ENCODE measurements at places on chromosomes 1 and 21.

GRCh38 chr1:44512313-44512885 is 107.3 kb downstream of the RNF220 start:
- no peak for DNase-seq

- no peak for DNase-seq
Measured at GRCh38 chr1:7642781-7643529, 128.1 kb upstream of the VAMP3 start.

DNA sequence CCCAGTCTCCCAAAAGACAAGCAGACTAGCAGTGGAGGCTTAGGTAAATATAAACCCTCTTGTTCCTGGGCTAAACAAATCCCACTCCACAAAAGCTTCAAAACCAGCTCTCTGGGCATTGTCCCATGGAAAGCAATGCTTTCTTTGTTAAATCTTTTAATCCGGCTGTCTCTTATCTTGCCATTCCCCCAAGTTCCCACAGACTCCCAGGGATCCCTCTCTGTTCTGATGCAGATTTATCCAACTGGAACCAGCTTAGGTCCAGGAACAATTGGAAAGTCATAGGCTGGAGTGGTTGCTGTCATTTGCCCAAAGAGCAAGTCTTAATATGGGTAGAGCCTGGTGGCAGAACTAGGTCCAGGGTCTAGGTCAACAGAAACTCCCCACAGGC is 110.1 kb upstream of the ATP1A1 start:
- DNase-seq: no peak

- DNase-seq: no peak
Measured at GRCh38 chr1:222043444-222044292, 301.8 kb upstream of the DUSP10 start.

- DNase-seq: no peak
Measured at GRCh38 chr1:33275195-33275594, 18.9 kb downstream of the ZNF362 start.

DNA sequence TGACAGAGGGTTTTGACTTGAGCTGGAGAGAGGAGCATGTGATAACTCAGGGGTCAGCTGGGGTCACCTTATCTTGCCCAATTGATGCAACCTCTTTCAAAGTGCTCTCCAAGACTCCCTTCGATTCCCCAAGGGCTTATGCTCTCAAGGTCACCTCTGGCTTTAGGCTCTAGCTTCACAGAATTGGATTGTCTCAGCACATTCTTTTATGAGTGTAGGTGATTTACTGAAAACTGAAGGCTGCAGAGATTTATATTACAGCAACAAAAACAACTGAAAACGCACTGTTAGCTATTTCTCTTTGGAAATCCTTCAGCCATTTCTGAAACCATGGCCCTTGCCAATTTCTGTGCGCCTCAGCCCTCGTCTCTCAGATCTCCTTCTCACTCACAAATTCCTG is 34.5 kb upstream of the MAP1LC3C start:
- DNase-seq: no peak

DNA sequence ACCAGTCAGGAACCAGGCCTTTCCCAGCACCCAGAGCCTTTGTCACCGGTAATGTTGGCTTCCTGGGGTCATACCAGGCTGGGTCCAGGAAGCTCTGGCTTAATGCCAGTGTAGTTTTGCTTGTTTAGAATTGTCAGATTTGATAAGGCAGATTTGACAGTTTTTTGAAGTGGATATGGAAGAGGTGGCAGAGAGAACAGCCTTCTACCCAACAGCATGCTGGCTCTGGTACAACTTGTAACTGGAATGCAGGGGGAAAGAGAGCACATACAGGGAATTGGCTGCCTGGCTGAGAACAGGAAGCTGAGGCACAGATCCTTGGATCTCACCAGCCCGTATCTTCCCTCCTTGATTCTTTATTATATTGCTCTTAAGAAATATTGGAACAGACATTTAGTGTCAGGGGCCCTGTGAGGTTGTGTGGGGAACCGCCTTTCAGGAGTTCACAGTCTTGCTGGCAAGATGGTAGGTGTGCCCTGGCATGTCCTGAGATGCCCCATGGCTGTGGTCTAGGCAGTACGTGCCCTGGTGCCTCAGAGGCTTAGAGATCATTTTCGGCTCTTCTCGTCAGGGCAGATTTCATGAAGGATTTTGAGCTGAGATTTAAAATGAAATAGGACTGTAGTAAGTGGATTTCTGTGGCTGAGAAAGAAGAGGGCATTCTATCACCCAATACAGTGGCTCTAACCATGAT is 227.0 kb downstream of the PBX1 start:
- no peak for DNase-seq

DNA sequence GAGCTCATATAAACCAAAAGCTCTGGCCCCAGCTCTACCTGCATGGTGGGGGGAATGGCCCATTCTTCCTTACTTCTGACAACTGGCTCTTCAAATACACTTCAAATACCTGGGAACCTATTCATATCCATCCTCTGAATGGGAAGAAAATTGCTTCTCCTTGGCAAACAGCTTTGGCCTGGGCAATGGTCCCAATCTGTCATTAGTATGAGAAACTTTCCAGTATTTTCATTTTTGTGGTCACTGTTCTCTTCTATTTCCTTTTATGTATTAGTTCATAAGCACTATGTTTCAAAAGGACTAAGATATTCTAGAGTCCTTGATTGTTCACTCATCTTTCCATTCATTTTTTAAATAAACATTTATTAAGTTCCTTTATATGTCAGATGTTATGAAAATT is 5.2 kb upstream of the HSD3B2 start:
- DNase-seq: no peak

DNA sequence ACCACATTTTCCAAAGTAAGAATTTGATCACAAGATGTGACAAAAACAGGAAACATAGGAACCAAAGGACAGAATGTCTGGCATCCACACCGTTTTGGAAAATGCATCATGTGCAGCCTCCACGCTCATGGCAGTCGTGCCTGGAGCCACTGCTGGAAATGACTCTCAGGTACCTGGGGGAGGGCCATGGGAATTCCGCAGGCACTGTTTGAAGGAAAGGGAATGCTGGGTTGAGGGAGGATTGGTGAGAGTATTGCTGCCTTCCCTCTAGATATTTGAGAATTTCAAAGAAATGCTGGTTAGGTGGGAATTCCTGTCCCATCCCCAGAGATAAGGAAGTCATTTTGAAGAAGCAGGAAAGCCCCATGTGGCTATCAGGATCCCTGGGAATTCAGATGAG is 10.8 kb downstream of the SLAMF1 start:
- DNase-seq: no peak

DNA sequence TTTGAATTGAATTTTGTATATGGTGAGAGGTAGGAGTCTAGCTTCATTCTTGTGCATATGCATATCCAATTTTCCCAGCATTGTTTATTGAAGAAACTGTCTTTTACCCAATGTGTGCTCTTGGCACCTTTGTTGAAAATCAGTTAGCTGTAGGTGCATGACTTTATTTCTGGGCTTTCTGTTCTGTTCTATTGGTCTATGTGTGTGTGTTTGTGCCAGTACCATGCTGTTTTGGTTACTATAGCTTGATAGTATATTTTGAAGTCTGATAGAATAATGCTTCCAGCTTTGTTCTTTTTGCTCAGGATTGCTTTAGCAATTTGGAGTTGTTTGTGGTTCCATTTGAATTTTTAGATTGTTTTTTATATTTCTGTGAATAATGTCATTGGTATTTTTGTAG is 9.4 kb upstream of the ZMYM1 start:
- no peak for DNase-seq

- DNase-seq: no peak
Measured at GRCh38 chr1:9413877-9414213, 121.2 kb downstream of the SPSB1 start.

DNA sequence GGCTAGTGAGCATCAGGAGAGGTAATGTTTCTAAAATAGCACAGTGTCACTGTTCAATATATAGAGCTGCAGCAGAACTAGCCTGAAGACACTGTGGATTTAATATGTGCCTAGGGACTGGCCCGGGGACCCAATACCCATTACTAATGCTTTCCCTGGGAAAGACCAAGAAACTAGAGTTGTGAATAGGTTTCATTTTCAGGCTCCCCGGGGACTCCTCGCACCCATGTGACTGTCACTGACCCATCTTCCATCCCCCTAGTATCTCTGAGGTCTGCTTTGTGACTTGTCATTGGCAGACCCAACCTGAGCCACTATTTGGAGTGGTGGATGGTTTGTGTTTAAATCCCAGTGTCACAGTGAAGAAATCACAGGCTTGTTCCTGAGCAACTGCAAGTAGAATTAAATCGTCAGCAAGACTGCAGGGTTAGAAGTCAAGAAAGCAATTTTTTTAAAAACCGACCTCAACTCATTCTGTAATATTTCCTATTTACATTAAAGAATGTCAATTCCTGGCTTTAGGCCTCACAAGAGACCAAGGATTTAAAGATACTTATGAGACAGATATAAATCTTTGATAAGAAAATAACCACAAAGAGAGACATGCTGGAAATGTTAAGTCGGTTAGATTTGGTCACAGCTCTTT is 130.0 kb upstream of the TNR start:
- no peak for DNase-seq

DNA sequence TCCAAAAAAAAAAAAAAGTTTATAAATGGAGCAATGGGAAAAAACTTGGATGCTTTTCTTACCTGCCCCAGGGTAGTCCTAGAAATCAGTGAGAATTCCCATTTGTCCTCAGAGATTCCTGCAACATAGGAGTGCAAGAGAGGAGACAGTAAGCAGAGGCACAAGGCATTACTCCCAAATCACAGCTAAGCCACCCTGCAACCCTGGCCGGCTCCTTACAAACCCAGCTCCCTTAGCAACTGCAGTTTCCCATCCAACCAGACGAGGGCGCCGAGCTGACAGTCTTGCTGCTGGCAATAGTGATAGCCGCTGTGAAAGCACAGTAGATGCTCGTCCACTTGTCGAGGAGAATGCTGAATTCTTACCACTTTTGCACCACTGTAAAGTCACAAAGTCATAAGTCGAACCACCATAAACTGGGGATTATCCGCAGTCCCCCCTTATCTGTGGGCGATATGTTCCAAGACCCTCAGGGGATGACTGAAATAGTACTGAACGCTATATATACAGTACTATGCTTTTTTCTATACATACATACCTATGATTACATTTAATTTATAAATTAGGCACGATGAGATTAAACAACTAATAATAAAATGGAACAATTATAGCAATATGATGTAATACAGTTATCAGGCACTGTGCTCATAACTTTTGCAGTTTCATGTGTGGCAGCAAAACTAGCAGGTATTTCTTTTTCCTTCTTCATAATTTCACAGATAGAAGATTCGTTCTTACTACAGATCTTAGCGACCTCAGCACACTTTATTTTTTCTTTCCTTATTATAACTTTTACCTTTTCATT is 6.0 kb upstream of the PITHD1 start:
- peak; percentile 82 for DNase-seq

GRCh38 chr1:206498685-206499084 is 8.6 kb upstream of the RASSF5 start:
- DNase-seq: no peak

GRCh38 chr1:210233495-210234328 is 1.1 kb downstream of the SERTAD4 start:
- no peak for DNase-seq

DNA sequence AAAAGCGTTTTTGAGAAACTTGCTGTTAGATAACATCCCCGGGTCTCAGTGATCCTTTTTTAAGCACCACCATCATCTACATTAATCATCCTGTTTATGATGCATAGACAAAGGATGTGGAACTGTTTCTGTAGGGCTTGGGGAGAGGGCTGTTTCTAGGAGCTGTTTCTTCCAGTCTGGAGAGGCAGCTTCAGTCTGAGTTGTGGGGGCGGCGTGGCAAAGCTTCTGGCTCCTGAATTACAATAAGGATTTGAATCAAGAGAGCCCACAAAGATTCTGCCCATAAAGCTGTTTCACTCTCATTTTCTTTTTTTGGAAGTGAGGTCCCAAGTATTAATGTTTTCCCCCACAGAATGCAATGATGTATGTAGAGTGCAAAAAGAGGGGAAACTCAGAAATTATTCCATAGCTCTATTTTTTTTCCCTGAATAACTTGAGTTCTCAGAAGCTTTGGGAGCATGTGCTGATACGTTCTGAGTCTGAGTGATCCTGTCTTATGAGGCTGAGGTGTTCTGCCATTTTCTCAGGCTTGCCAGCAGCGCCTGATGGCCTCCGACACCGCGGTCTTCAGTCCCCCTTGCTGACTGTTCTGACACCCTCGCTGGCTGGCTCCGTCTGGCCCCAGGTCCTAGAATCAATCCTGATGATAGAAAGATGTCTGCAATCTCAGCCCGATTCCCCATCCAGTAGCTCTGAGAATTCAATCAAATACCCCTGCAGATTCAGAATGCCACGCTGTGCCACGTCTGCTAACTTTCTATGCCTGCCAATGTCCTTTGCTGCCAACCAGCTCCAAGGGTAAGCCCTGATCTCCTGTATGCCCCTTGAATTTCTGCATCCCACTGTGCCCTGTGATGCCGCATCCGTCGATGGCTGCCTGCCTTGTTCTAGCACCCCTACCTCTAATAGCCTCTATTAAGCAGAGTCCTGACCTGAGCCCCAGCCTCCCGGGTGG is 92.4 kb upstream of the AKT3 start:
- no peak for DNase-seq

- DNase-seq: no peak
Measured at GRCh38 chr1:5342172-5342571, 650.1 kb downstream of the NPHP4 start.

Data from activated naive CD8-positive, alpha-beta T cell treated with anti-CD3 and anti-CD28 coated beads, Interleukin-2, amount 50 U/mL, for 16 hours (primary cell).